Activated CD8-positive, alpha-beta memory T cell treated with anti-CD3 and anti-CD28 coated beads for 1 hour (primary cell): ENCODE measurements at places on chromosomes 1 and 21.

- no peak for DNase-seq
Measured at GRCh38 chr21:34020005-34020847, 53.2 kb upstream of the MRPS6 start.

DNA sequence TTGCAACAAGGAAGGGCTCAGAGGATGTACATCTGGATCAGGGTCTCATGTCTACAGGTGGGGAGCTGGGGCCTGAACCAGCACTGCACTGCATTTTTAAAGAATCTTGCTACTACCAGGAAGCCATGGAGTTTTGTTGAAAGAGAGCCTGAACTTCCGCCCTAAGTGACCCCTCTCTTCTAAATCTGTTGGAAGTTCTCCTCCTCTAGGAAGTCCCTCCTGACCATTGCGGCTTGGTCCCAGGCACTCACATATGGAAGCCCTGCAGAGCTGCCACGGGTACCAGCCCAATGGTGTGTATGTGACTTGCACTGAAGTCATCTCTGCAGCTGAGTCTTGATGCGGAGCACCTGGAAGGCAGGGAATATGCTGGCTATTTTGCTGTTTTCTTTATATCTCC is 192.0 kb upstream of the GALNT2 start:
- DNase-seq = no peak

DNA sequence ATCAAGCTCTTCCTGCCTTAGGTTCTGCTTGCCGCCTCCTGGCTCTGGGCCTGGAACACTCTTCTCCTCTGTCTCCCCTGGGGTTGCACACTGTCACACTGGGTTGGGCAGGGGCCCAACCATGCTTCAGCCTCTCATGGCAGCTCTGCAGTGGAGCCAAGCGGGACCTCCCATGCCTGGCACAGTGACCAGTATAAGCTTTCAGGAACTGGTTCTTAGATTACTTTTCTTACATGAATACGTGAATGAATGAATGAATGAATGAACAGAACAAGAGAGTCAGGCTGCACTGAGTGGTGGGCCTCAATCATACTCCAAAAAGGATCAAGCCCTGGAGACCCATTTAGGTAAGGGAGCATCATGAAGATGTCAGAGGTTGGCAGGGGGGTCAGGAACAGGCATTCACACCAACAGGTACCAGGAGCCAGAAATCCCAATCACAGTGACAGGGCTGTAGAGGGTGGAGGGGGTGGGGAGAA is 30.8 kb upstream of the TMEM125 start:
- DNase-seq = no peak

GRCh38 chr1:97254731-97255463 is 533.3 kb downstream of the PTBP2 start:
- DNase-seq = no peak

GRCh38 chr1:230230948-230231773 is 164.1 kb downstream of the GALNT2 start:
- no peak for DNase-seq

GRCh38 chr21:39221997-39222486 is 38.8 kb upstream of the PSMG1 start:
- DNase-seq = no peak

GRCh38 chr21:42568866-42569731 is 55.4 kb downstream of the SLC37A1 start:
- DNase-seq = no peak

DNA sequence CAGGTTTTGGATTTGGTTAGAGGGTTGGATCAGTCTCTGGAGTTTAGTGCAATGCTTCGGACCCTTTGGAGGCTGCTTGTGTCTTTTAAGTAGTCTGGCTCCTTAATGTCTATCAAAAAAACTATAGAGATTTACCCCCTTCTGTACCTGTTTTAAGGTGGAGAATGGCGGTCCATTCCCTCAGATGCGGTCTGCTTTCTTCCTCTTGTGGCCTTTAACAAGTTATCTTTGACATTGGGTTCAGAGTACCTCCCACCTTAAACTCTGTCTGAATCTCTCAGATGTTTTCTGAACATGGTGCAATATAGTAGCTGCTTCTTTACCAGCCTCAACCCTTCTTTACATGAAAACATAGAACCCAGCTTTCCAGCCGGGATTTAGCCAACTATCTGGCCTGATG is 2.4 kb downstream of the IPO9 start:
- no peak for DNase-seq

DNA sequence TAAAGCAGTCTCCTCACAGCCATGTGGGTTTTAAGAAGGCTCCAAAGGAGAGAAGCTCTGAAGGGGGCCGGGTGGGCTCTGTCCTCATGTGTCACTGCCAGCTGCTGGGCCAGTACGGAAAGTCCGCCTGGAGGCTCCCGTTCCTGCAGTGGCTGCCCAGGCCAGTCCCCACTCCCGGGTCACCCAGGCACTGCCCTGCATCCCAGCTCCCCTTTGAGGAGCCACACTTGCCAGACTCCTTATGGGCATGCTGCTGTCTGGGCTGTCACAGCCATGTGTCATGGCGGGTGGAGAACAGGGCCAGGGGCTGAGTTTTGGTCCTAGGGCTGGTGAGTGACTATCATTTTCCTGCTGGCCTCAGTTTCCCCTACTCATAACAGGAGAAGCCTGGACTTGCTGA is 79.4 kb upstream of the ACTRT2 start:
- DNase-seq = no peak

DNA sequence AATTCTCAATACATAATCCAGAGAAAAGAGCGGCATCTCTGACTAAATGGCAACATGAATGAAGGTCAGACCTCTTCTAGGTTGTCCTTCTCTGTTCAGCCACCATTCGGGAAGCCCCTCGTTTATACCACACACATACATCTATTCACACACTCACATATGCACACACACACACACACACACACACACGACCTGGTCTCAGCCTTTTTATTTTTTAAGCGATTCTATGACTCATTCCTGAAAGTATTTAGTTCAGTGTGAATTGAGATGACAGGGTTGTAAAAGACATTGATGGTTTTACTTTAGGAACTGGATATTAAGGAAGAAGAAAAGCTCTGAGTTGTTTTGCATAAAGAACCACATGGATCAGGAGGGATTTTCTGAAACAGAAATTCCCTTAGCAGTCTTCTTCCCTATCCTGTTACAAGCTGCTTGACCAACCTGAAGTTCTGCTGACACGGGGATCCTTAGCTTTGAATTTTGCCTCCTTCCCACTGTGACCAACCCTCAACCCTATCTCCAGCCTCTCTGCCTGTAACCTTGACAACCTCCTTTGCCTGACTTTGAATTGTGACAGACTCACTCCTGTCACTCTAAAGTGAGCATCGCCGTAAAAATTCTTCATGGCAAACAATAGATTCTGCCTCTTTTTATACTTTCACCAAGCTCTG is 383.1 kb upstream of the ESRRG start:
- no peak for DNase-seq

- no peak for DNase-seq
Measured at GRCh38 chr1:222284466-222284865, 263.4 kb downstream of the HHIPL2 start.

DNA sequence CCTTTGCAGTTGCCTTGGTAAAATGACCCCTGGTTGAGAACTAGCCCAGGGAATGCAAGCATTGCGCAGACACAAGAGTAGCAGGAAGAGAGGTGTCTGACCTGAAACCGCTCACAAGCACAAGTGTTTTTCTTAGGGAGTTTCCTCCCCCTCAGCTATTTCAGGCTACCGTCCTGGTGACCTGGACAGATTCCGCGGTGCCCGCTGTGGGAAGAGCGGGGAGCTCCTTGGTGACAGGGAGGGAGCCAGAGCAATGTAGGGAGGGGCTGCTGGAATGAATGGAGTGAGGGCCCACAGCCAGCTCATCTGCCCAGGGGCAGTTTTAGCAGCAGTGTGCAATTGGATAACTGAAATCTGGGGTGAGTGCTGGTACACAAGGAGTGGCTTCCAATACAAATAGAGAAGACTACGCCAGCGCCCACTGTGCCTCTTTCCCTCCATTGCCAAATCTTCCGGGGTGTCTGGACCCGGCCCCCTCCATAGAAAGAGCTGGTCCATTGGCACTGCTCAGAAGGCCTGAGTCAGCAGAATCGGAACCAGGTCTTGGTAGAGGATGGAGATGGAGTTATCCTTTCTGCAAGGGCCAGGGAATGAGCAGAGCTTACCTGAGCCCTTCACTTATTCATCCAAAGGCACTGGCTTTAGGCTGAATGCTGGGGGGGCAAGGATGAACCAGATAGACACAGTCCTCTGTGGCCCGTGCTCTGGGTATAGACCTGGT is 82.8 kb downstream of the TRABD2B start:
- DNase-seq = no peak

- no peak for DNase-seq
Measured at GRCh38 chr1:198481661-198482060, 58.8 kb downstream of the ATP6V1G3 start.

GRCh38 chr1:152486400-152487006 is 24.1 kb upstream of the LCE5A start:
- DNase-seq = no peak

DNA sequence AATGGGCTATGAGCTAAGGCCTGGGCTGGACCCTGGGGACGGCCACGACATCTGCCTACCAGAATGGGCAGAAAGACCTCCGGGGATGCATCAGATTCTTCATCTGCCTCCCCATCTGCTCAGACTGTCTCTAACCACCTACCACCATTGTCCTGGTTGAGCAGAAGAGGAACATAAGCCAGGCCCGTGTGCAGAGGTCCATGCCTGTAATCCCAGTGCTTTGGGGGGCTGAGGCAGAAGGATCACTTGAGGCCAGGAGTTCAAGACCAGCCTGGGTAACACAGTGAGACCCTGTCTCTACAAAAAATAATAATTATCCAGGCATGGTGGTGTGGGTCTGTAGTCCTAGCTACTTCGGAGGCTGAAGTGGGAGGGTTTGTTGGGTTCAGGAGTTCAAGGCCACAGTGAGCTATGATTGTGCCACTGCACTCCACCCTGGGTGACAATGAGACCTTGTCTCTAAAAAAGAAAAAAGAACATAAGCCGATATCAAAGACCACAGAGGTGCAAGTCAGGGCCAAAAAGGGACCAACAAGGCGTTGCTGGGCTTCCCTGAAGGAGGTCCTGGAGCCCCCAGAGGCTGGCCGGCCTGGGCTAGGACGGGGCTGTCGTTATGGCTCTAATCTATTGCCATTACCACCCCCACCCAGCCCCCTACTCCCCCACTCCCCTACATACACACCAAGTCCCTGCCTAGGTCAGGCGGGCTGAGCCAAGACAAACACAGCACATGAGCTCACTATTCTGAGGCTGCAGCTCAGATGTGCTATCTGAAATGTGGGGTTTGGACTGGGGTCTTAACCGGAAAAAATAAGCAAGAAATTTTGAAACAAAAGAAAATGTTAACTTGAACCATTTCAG is 239.2 kb upstream of the RAB4A start:
- DNase-seq = no peak

- no peak for DNase-seq
Measured at GRCh38 chr21:46058431-46059145, 39.3 kb upstream of the COL6A2 start.

DNA sequence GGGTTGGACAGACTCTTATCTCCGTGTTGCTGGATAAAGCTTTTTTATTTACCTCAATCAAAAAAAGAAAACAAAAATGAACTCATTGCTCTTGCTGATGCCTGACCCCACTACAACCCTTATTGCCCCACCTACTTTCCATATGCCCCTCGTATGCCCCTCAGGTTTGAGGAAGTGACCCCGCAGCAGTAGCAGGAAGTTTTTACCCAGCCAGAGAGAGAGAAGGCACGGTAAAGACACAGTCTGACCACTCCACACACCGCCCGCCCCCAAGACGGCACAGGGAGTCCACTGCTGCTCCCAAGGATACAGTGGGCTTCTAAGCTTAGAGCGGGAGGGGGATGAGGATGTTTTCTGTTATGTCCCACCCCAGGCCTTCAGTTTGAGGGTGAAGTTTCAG is 9.8 kb downstream of the PLEKHO1 start:
- DNase-seq = no peak

GRCh38 chr1:72435025-72435424 is 152.7 kb upstream of the NEGR1 start:
- DNase-seq = no peak

DNA sequence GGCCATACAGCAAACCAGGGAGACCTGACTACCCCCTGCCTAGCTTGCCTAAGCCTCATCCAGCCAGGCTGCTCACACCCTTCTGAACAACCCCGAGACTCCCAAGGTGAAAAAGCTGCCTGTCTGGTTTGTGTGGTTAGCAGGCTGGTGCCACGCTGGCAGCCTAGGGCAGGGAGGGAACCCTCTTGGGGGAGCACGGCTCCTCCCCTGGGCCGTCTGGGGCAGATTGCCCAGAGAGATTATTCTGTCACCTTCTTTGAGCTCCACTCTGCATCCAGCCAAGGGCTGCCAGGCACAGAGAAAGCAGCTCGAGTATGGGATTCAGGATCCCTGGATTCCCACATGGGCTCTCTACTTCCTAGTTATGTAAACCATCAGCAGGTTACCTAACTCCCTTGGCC is 27.5 kb upstream of the TCEA3 start:
- peak; percentile 8 for DNase-seq

DNA sequence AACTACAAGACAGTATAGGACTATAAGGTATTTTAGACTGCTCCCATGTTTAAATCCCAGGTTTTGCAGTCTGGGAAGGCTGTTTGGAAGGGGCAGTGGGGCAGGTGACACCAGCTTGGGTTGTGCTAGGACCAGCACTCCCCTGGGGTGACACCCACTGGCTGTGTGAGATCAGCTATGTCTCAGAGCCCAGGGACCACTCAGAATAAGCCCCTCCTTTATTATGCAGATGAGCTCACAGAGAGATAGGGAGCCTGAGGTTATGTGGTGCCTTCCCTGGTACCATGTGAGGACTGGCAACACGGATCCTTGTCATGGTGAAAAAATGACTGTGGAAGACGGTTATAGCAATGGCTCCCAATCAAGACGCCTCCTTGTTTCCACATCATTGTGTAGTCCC is 71.0 kb downstream of the NENF start:
- DNase-seq = no peak

- no peak for DNase-seq
Measured at GRCh38 chr1:183592733-183593132, 2.5 kb upstream of the NCF2 start.

DNA sequence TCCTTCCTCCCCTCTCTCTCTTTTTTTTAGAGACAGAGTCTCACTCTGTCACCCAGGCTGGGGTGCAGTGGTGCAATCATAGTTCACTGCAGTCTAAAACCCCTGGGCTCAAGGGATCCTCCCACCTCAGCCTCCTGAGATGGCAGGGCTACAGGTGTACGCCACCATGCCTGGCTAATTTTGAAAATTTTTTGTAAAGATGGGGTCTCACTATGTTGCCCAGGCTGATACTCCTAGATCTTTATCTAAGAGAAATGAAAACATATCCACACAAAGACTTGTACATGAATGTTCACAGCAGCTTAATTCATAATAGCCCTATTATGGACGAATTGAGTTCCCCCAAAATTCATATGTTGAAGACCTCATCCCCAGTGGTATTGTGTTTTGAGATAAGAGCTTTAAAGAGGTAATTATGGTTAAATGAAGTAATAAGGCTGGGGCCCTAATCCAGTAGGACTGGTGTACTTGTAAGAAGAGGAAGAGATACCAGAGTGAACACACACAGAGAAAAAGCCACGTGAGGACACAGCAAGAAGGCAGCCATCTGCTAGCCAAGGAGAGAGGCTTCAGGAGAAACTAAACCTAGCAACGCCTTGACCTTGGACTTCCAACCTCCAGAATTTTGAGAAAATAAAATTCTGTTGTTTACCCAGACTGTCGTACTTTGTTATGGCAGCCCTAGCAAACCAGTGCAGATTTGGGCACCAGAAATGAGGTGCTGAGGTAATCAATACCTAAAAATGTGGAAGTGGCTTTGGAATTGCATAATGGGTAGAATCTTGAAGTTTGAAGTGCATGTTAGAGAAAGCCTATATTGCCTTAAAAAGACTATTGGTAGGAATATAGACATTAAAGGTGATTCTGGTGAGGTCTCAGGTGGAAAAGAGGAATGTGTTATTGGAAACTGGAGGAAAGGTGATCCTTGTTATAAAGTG is 13.2 kb downstream of the IFNLR1 start:
- no peak for DNase-seq

- no peak for DNase-seq
Measured at GRCh38 chr1:164660412-164660772, 101.4 kb downstream of the PBX1 start.
